ENCODE measurements at places on chromosomes 11 and 22. TPM values are rescaled to one million over a fixed set of nuclear protein-coding genes. Genes with fewer than 3 reads are reported as not detected.

DNA sequence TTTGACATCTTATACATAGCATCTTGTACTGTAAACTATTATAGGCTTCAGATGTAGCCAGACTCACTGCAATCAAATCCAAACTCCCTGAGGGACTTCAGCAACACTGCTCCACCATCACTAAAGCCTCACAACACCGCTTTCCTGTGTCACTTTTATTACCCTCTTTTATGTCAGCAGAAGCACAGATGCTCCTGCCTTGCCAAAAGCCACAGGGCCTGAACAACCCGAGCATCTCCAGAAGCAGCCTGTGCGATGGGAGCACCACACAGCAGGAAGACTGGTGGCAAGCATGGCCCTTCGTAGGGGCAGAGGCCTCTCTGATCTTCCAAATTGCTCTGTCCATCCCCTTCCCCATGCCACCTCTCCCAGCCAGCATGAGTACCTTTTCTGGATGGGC lies 22.9 kb downstream of the TMEM123 start:
- no peak for DNase-seq
- no peak overlapping the region for H3K27ac ChIP-seq
- no peaks in the 10 kb centered on the region for H3K27me3 ChIP-seq
- H3K4me1 ChIP-seq: peaks cover 44% of the 10 kb centered on the region
- peaks cover 13% of the 10 kb centered on the region for H3K36me3 ChIP-seq

GRCh38 chr11:124839128-124839971 lies 25.9 kb upstream of the ROBO3 start:
- H3K27me3 ChIP-seq: peaks cover 79% of the 10 kb centered on the region
- no peak overlapping the region for H3K27ac ChIP-seq
- no peak for DNase-seq
- H3K36me3 ChIP-seq: no peaks in the 10 kb centered on the region
- H3K4me1 ChIP-seq: peaks cover 34% of the 10 kb centered on the region
- H3K4me3 ChIP-seq: peak overlapping the region; percentile 60

DNA sequence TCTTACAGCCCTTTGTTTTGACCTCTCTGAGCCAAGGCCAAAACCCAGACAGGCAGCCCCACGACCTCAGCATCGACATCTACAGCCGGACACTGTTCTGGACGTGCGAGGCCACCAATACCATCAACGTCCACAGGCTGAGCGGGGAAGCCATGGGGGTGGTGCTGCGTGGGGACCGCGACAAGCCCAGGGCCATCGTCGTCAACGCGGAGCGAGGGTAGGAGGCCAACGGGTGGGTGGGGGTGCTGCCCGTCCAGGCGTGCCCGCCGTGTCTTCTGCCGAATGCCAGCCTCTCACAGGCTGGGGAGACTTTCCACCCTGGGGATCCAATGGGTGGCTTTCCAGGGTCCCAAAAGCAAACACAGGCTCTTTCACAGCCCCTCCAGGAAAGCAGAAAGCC lies 37.1 kb upstream of the PPP6R3 start:
- H3K27ac ChIP-seq: no peak overlapping the region
- peaks cover 12% of the 10 kb centered on the region for H3K4me1 ChIP-seq
- peaks cover 72% of the 10 kb centered on the region for H3K36me3 ChIP-seq
- no peaks in the 10 kb centered on the region for H3K27me3 ChIP-seq

DNA sequence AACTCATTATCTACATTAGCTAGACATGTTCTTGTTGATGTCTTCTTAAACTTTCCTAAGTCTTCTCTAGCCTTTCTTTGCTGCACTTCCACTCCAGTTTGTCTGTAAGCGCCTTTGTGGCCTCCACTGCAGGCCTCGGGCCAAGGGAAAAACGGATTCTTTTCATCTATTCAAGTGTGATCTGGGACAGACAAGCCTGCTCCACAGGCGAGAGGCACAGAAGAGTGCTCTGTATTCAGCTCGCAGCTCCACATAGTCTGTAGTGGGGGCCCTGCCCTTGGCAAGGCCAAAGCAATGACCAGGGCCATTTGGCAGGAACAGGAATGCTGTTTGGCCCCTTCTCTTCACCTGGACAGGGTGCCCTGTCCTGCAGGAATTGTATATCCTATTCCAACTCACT lies 84.1 kb upstream of the BARX2 start:
- no peak overlapping the region for H3K4me3 ChIP-seq
- H3K27me3 ChIP-seq: peaks cover 47% of the 10 kb centered on the region
- H3K27ac ChIP-seq: no peak overlapping the region
- peaks cover 9% of the 10 kb centered on the region for H3K4me1 ChIP-seq

- no peaks in the 10 kb centered on the region for H3K27me3 ChIP-seq
- no peak overlapping the region for H3K27ac ChIP-seq
- H3K36me3 ChIP-seq: no peaks in the 10 kb centered on the region
These were observed 695.7 kb downstream of the NELL1 start for GRCh38 chr11:21364866-21365624.

DNA sequence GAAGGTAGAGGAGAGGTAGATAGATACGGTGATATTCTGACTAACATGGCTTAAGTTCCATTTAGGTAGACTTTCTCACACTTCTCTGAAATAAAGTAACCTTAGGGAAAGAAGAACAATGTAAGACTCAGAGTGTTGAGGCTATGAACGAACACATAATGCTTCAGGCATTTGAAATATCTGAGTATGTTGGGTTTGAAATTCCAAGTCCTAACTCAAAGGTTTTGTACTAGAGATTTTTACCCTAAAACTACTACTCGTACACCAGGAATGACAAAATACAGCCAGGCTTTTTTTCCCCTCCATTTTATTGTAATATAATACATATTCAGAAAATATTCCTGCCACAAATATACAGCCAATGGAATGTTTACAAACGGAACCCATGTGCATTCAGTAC lies 592.6 kb downstream of the ETS1 start:
- no peak overlapping the region for H3K4me3 ChIP-seq
- H3K36me3 ChIP-seq: no peaks in the 10 kb centered on the region
- no peaks in the 10 kb centered on the region for H3K4me1 ChIP-seq
- no peak for DNase-seq

GRCh38 chr22:35226958-35227647 lies 30.2 kb upstream of the HMGXB4 start:
- no peaks in the 10 kb centered on the region for H3K4me1 ChIP-seq
- no peak for DNase-seq
- peaks cover 87% of the 10 kb centered on the region for H3K27me3 ChIP-seq
- no peak overlapping the region for H3K4me3 ChIP-seq

- H3K4me3 ChIP-seq: no peak overlapping the region
- no peak overlapping the region for H3K27ac ChIP-seq
- no peaks in the 10 kb centered on the region for H3K36me3 ChIP-seq
These were observed 191.6 kb downstream of the IGLL1 start for GRCh38 chr22:23388517-23388890.

GRCh38 chr11:44248109-44248508 lies 61.8 kb downstream of the ALX4 start:
- H3K4me3 ChIP-seq: no peak overlapping the region
- peaks cover 23% of the 10 kb centered on the region for H3K36me3 ChIP-seq
- H3K27me3 ChIP-seq: no peaks in the 10 kb centered on the region

GRCh38 chr11:422249-422656 lies 7.5 kb upstream of the SIGIRR start:
- DNase-seq: no peak
- peaks cover 7% of the 10 kb centered on the region for H3K4me1 ChIP-seq
- no peaks in the 10 kb centered on the region for H3K36me3 ChIP-seq
- no peak overlapping the region for H3K4me3 ChIP-seq
- H3K27me3 ChIP-seq: peaks cover 82% of the 10 kb centered on the region
- no peak overlapping the region for H3K27ac ChIP-seq

GRCh38 chr11:122709039-122709760 lies 53.7 kb downstream of the UBASH3B start:
- H3K27me3 ChIP-seq: peaks cover 10% of the 10 kb centered on the region
- DNase-seq: no peak
- H3K4me1 ChIP-seq: no peaks in the 10 kb centered on the region
- H3K27ac ChIP-seq: no peak overlapping the region

- DNase-seq: no peak
- no peaks in the 10 kb centered on the region for H3K27me3 ChIP-seq
- no peaks in the 10 kb centered on the region for H3K36me3 ChIP-seq
- H3K4me1 ChIP-seq: no peaks in the 10 kb centered on the region
These were observed 235.3 kb upstream of the SORL1-AS1 start for GRCh38 chr11:121688055-121688491.

GRCh38 chr11:74755395-74755995 lies 6.8 kb downstream of the RNF169 start:
- no peak overlapping the region for H3K4me3 ChIP-seq
- no peaks in the 10 kb centered on the region for H3K27me3 ChIP-seq
- H3K27ac ChIP-seq: no peak overlapping the region
- no peak for DNase-seq
- peaks cover 45% of the 10 kb centered on the region for H3K4me1 ChIP-seq

GRCh38 chr22:49113758-49114157 lies 713.9 kb downstream of the BRD1 start:
- H3K4me3 ChIP-seq: no peak overlapping the region
- no peak for DNase-seq
- peaks cover 48% of the 10 kb centered on the region for H3K27me3 ChIP-seq
- H3K36me3 ChIP-seq: no peaks in the 10 kb centered on the region

- no peak overlapping the region for H3K27ac ChIP-seq
- H3K4me3 ChIP-seq: no peak overlapping the region
- no peaks in the 10 kb centered on the region for H3K27me3 ChIP-seq
- H3K36me3 ChIP-seq: no peaks in the 10 kb centered on the region
- DNase-seq: no peak
- peaks cover 48% of the 10 kb centered on the region for H3K4me1 ChIP-seq
These were observed 54.4 kb downstream of the RRAS2 start for GRCh38 chr11:14304601-14305000.

DNA sequence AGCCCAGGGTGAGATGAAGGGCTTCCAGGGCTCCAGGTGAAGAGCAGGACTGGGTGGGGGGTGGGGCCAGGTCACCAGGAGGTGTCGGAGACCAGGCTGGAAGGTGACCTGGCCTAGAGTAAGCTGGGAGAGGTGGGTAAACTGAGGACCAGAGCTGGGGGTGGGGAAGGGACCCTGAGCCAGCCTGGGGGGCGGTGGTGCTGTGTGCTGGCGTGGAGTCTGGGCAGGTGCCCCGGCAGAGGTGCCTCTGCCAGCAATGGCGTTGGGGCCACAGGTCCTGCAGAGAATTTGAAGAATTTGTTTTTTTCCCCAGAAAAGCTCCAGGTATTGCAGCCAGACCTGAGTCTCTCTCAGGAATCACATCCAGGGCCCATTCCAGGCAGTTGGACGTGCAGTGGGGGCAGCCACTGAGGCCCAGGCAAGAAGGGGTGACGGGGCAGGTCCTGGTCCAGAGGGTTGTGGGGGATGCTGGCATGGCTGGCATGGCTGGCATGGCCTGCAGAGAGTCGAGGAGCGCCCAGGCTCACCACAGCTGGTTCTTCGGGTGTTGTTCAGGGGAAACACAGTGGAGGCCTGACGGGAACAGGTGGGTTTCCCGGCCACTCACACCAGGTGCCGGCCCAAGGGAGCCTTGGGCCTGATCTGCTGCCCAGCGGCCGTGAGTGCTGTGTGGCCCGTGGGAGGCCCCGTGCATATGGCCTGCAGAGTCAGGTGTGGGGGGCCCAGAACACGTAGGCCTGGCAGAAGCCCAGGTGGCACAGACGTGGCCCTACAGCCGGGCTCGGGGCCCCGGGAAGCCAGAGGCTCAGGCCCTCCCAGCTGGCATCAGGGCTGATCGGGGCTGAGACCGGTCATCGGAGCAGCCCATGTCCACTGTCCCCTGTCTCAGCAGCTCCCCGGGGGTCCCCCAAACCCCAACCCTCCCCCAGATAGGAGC lies 6.4 kb upstream of the MUC6 start:
- peaks cover 52% of the 10 kb centered on the region for H3K27me3 ChIP-seq
- H3K4me1 ChIP-seq: no peaks in the 10 kb centered on the region
- H3K4me3 ChIP-seq: no peak overlapping the region
- peak; percentile 7 for DNase-seq
- no peak overlapping the region for H3K27ac ChIP-seq

GRCh38 chr11:133388975-133389568 lies 143.2 kb downstream of the OPCML start:
- H3K36me3 ChIP-seq: no peaks in the 10 kb centered on the region
- DNase-seq: no peak
- no peak overlapping the region for H3K4me3 ChIP-seq
- no peak overlapping the region for H3K27ac ChIP-seq
- H3K27me3 ChIP-seq: peaks cover 25% of the 10 kb centered on the region

- H3K4me1 ChIP-seq: no peaks in the 10 kb centered on the region
- H3K36me3 ChIP-seq: no peaks in the 10 kb centered on the region
- H3K27me3 ChIP-seq: peaks cover 68% of the 10 kb centered on the region
- no peak overlapping the region for H3K4me3 ChIP-seq
- no peak overlapping the region for H3K27ac ChIP-seq
- no peak for DNase-seq
These were observed 27.1 kb upstream of the TMA7B start for GRCh38 chr22:39932918-39933649.

- no peak overlapping the region for H3K4me3 ChIP-seq
- H3K4me1 ChIP-seq: peaks cover 55% of the 10 kb centered on the region
- no peaks in the 10 kb centered on the region for H3K36me3 ChIP-seq
- H3K27me3 ChIP-seq: no peaks in the 10 kb centered on the region
These were observed 128.2 kb downstream of the SGSM3 start for GRCh38 chr22:40498420-40499208.

- no peaks in the 10 kb centered on the region for H3K27me3 ChIP-seq
- H3K4me3 ChIP-seq: no peak overlapping the region
- H3K4me1 ChIP-seq: peaks cover 16% of the 10 kb centered on the region
- no peak overlapping the region for H3K27ac ChIP-seq
These were observed 31.3 kb downstream of the TRAF6 start for GRCh38 chr11:36478700-36479329.

- peak overlapping the region; percentile 17 for H3K27ac ChIP-seq
- H3K4me1 ChIP-seq: peaks cover 71% of the 10 kb centered on the region
- H3K36me3 ChIP-seq: peaks cover 72% of the 10 kb centered on the region
- DNase-seq: no peak
These were observed 7.6 kb downstream of the C11orf58 start for GRCh38 chr11:16745950-16746605.

GRCh38 chr11:69053169-69053477 lies 4.4 kb downstream of the TPCN2 start:
- H3K27ac ChIP-seq: peak overlapping the region; percentile 90
- no peak overlapping the region for H3K4me3 ChIP-seq
- H3K4me1 ChIP-seq: peaks cover 74% of the 10 kb centered on the region
- no peaks in the 10 kb centered on the region for H3K27me3 ChIP-seq
- no peak for DNase-seq
- peaks cover 28% of the 10 kb centered on the region for H3K36me3 ChIP-seq

- H3K27me3 ChIP-seq: no peaks in the 10 kb centered on the region
- peaks cover 19% of the 10 kb centered on the region for H3K4me1 ChIP-seq
- peaks cover 8% of the 10 kb centered on the region for H3K36me3 ChIP-seq
- no peak for DNase-seq
- H3K4me3 ChIP-seq: no peak overlapping the region
These were observed 141.9 kb downstream of the TMEM135 start for GRCh38 chr11:87179621-87180020.

GRCh38 chr11:31823644-31824331 lies 12.7 kb upstream of the PAX6 start:
- no peak overlapping the region for H3K27ac ChIP-seq
- H3K4me1 ChIP-seq: peaks cover 32% of the 10 kb centered on the region
- no peak for DNase-seq
- no peak overlapping the region for H3K4me3 ChIP-seq
- peaks cover 100% of the 10 kb centered on the region for H3K27me3 ChIP-seq

Gene SRRD
- total RNA-seq: 23.5 TPM

Gene GGT5
- total RNA-seq: 21.1 TPM

Gene ASPHD2
- 0.11 TPM for total RNA-seq

Gene STX5
- total RNA-seq: 16.7 TPM

Gene GAB2
- 27.4 TPM for total RNA-seq

Gene PKNOX2
- total RNA-seq: 6.2 TPM

Gene CYP2D6
- total RNA-seq: 0.16 TPM

Gene ASCL2
- not detected for total RNA-seq
